ENCODE measurements at places on chromosomes 2 and 18.

DNA sequence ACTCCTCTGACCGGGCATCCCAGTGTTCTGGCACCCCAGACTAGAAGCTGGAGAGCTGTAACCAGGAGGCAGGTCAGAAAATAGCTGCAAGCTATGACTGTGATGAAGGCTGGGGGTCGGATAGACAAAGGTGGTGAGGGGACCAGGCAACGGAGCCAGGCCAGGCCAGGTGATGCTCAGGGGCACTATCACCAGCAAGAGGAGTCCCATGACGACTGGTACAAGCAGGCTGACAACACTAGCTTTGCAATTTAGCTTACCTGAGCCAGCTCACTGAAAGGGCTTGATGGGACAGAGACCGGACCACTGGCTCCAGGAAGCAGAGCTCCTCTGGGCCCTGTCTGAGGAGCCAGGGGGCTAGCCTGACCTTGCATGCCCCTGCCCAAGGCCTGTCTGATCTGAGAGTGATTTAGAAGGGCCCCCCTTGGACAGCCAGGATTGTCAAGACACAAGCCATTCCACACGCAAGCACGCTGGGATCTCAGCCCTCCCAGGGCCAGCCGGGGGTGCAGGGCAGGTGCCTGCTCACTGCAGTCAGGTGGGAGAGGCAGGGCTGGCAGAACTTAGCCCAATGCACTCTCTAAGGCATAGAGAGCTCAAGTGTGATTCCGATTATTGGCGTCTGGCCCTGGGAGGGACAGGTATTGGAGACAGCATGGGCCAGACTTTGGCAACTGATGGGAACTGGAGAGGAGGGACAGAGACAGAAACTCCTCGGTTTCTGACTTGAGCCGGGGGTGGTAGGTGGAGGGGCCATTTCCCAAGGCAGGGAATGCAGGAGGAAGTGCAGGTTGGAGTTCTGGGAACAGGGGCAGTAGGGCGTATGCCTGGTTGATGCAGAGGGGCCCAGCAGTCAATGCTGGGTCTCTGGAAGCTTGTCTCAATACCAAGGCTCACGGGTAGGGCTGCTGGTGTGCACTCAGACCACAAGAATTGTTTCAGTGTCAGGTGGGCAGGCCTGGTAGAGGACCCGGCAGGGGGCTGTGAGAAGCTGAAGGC is 47.7 kb downstream of the MYO7B start:
- no peak for DNase-seq

- no peak for DNase-seq
Observed at GRCh38 chr2:235850289-235850688, 317.9 kb downstream of the GBX2 start.

DNA sequence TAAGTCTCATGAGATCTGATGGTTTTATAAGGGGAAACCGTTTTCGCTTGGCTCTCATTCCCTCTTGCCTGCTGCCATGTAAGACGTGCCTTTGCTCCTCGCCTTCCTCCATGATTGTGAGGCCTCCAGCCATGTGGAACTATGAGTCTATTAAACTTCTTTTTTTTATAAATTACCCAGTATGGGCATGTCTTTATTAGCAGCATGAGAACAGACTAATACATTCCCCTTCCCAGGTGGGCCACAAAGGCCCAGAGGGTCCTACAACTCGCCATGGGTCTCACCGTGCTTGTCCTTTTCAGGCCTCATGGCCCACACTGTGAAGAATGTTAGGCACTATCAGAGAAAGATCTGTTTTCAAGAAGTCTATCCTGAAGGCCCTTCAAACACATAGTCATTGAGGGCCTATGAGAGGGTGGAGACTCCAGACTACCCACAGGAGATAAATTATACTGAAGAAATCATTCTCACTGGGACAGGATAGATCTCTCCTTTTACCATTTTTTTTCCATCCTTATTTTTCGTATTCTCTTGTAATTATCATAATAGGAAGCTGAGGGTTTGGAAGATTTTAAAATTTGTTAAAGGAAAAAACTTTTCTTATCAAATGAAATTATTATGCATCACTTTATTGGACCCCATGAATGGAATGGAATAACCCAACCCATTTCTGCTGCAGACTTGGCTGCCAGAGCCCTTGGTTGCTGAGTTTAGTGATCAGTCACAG is 91.0 kb upstream of the MSH2 start:
- DNase-seq, result no peak

DNA sequence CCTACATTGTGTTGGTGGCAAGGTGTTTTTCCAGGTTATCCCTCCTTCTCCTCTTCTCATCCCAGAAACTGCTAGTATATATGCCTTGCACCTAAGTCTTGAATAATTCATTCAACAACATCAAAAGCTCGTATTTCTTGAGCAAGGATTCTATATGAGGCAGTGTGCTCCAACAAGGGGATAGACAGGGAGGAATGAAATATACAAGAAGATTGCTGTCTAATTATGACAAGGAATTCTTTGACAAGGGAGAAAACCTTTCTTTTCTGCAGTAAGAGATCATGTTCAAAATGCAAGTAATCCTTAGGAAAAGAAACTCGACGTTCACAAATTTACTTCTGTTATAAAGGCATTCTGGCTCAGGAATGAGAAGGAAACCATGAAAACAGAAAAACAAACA is 788.6 kb downstream of the TDRD15 start:
- DNase-seq, result no peak

- DNase-seq, result no peak
Observed at GRCh38 chr2:127479866-127480743, 46.2 kb downstream of the IWS1 start.

DNA sequence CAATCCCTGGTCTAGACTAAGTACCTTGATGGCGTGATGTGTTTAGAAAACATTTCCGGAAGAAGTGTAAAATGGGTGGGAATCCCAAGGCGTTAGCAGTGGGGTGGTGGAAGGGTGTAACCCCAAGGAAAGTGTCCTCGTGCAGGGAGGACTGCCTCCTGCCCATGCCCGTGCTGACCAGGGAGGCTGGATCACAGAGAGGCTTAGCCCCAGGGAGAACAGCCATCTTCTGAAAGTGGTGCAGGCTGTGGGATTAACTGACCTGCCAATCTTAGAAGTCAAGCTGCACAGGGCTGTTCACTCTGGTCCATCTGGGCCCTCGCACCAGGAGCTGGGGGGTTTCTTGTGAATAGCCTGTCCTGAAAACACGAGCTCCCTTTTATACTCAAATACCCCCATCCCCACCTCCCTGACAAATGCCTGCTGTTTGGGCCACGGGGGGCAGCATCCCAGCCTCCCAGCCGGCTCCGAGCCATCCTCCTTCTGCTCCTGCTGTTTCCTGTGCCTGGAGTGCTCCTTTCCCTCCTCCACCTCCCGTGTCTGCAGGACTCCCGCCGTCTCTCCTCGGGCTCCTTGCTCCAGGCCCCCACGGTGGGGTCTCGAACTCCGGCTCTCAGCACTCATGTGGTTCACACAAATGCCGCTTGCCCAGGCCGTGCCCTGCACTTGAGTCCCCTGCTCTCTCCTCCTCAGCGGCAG is 52.1 kb upstream of the PXDN start:
- DNase-seq, result no peak

DNA sequence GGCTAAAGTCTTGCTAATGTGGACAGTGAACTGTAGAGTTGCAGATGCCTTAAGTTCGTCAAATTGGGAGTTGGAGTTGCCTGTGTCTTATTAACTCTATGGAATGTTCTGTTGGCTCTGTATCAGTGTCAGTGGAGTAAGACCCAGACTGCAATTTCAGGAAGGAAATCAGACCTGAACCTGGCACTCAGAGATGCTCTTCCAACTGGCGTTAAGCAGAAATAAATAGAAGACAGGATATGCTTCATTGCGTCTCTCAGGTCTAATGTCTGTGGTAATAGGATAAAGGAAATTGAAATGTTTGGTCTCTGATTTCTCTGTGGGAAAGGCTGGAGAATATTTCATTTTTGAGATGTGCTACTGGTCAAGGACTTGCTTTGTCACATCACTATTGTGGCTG is 846.7 kb upstream of the ID2 start:
- no peak for DNase-seq

- DNase-seq, result no peak
Observed at GRCh38 chr2:41475959-41476358, 571.9 kb upstream of the PKDCC start.

DNA sequence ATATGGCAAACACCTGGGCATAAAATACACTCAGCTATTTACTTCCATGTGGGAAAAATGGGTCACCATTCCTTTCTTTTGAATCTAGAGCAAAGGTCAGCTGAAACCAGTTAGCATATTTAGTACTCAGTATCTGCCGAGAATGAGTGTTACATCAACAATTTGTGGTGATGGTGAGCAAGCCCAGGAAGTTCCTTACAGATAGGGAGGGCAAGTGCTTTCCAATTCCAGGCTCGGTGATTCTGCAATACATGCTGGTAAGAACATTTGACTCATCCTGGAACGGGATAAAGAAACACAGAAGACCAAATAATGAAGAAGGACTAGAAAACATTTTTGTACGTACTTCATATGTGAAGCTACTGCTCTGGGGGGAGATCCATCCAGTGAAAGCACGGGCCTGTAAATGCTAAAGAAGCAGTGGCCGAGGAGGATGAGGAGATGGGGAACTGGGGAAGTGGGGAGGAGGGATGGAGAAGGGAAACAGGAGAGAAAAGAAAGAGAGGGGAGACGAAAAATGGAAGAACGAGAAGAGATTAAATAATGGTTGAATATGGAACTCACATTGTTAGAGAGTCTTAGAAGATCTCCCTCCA is 251.9 kb downstream of the TTC32 start:
- DNase-seq, result no peak

- no peak for DNase-seq
Observed at GRCh38 chr2:37400041-37400440, 55.6 kb downstream of the QPCT start.

DNA sequence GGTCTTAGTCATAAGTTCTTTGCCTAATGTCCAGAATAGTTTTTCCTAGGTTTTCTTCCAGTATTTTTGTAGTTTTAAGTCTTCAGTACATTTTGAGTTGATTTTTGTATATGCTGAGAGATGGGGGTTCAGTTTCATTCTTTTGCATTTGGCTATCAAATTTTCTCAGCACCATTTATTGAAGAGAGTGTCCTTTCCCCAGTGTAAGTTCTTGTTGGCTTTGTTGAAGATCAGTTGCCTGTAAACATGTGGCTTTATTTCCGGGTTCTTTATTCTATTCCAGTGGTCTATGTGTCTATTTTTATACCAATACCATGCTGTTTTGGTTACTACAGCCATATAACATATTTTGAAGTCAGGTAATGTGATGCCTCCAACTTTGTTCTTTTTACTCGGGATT is 87.5 kb upstream of the MYCN start:
- no peak for DNase-seq

DNA sequence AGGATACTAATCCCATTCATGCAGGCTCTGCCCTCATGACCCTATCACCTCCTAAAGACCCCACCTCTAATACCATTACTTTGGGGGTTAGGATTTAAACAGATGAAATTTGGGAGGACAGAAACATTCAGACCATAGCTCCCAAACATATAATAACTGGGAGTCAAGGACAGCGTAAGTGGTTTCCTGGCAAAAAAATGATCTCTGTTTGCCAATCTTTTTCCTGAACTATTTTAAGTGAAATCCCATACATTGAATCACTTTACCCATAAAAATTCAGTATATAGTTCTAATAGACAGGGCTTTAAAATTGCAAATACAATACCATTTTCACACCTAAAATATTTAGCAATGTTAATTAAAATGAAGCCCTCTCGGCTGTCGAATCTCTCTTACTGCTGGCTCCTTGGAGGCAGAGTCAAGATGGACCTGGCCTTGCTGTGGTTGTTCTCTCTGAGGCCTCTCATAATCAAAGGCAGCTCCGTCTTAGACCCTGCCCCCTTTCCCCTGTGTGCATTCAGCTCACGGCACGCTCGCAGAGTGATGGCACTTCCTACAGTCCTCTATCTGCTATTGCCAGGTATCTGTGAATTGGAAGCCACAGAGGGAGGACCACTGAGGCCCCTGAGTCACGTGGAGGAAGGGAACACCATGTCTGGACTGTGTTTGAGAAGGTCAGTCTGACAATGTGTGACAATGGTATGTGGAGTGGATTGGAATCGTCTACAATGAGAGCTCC is 132.3 kb downstream of the UXS1 start:
- no peak for DNase-seq

- peak; percentile 68 for DNase-seq
Observed at GRCh38 chr2:11784747-11785610, 38.5 kb downstream of the LPIN1 start.

DNA sequence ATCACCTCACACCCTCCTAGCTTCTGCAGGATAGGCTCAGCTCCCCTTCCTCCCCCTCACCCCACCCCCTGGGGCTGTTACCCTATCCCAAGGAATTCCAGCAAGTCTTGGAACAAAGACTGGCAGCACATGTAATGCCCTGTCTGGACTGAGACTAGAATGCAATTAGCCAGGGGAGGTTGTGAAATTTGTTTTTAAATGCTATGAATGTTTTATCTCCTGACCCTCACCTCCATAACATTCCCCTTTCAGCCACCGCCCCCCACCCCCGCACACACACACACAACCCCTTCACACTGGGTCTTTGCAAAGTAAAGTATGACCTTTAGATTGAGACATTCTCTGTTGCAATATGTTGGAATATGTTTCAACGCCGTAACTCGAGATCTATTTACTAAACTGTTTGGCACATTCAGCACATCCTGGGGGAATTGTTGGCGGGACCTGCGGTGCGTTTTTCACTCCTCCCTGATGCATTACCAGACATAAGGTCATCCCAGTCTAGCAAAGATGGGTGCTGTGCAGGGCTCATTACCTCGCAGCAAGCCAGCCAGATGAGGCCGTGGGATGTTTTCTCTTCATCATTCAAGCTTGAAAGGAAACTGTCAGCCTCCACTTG is 290.7 kb upstream of the SLC14A2 start:
- no peak for DNase-seq

DNA sequence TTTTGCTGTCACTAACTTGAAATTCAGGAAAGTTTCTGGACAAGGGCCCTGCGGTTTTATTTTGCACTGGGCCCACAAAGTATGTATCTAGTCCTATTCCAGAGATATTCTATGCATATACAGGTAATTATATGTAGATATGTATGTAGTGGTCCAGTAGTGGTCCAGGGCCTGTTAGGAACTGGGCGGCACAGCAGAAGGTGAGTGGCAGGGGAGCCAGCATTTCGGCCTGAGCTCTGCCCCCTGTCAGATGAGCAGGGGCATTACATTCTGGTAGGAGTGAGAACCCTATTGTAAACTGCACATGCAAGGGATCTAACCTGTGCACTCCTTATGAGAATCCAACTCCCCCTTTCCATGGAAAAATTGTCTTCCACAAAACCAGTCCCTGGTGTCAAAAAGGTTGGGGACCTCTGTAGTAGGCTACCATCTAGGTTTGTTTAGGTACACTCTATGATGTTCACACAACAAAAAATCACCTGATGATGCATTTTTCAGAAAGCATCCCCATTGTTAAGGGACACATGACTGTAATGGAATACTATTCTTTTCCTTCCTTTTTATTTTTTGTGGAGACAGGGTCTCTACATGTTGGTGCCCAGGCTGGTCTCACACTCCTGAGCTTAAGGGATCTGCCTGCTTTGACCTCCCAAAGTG is 2.8 kb upstream of the PPP4R3B start:
- DNase-seq, result peak; percentile 10

GRCh38 chr2:74525717-74526648 is at the start of gene DQX1:
Gene DQX1, minus strand, starts transcription at chr2:74526231. Its CDS starts 502 bp downstream, at chr2:74525729.
- peak; percentile 85 for DNase-seq

GRCh38 chr2:68388358-68388757 is 23.3 kb downstream of the PLEK start:
- no peak for DNase-seq

- DNase-seq, result no peak
Observed at GRCh38 chr18:67463829-67464228, 52.7 kb downstream of the DSEL start.

All from germinal center (tissue), 1 donor.